Transverse colon (tissue), 4 donors: ENCODE measurements at places on chromosomes 13 and 19. TPM values are rescaled to one million over a fixed set of nuclear protein-coding genes. Genes with fewer than 3 reads are reported as not detected.
A peak's percentile ranks its signal among the peaks of the same experiment; 100 is the strongest.

GRCh38 chr19:34225659-34226015 lies 28.7 kb upstream of the GARRE1 start:
- H3K27ac ChIP-seq = no peak overlapping the region
- no peaks in the 10 kb centered on the region for H3K4me1 ChIP-seq
- no peaks in the 10 kb centered on the region for H3K36me3 ChIP-seq

DNA sequence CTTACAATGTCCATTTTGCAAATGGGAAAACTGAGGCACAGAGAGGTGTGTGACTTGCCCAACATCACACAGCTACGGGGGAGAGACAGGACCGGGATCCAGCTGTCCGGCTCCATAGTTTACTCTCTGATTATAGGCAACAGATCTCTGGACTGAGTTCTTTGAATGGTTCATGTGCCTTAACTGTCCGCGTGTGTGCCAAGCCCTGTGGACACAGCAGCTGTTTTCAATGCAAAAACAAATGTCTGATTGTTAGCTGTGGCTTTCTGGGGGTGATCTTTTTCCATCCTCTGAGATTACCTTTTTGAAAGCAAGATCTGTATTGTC lies 94.1 kb downstream of the KL start:
- peaks cover 56% of the 10 kb centered on the region for H3K4me1 ChIP-seq
- no peak overlapping the region for H3K4me3 ChIP-seq
- DNase-seq = no peak

- peaks cover 5% of the 10 kb centered on the region for H3K4me1 ChIP-seq
- no peak for DNase-seq
- no peaks in the 10 kb centered on the region for H3K36me3 ChIP-seq
- H3K27me3 ChIP-seq = no peaks in the 10 kb centered on the region
Measured at GRCh38 chr13:97120976-97121375, 101.2 kb upstream of the MBNL2 start.

DNA sequence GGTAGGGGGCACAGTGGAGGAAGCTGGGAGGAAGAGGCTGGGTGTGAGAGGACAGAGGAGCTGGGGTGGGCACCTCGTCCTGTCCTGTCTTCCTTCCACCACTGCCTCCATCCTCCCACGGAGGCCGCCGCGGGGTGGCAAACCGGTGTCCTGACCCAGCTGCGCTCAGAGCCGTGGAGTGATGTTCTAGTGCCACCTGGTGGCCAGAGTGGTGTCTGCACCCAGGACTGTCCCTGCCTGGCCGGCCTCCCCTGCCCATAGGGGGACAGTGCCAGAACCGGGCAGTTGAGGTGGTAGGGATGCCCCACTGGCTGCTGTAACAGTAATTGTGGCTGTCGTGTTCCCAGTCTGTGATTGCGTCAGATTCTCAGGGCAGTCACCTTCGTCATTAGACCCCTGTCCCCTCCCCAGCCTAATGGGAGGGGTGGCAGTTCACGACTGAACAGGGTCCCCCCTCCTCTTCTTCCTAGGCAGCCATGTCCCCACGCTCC lies 11.1 kb upstream of the ARRDC2 start:
- H3K27ac ChIP-seq = no peak overlapping the region
- H3K36me3 ChIP-seq = no peaks in the 10 kb centered on the region
- DNase-seq = peak; percentile 90

DNA sequence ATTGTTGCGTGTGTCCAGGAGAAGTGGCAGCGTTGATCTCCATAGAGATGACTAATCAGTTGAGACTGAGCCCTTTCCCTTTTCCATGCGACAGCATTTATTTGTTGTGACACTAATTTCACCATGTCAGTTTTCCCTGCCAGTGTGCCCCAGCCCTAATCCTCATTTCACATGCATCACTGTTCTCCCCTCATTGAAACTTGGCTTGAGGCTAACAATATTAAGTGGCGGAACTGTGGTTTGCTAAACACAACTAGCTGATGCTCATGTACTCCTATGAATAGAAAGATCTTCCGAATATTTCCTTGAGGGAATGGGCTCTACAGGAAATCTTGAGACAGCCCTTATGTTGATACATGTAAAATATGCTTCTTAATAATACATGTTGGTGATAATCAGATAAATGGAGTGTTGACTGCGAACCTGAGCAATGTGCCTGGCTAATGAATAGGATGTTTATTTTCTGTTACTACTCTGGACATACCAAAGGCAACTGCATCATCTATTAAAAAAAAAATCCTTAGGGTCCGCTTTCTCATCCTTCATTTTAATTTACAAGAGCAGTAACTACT lies 258.6 kb downstream of the ATP8A2 start:
- no peak for DNase-seq
- H3K36me3 ChIP-seq = no peaks in the 10 kb centered on the region
- no peak overlapping the region for H3K27ac ChIP-seq
- no peaks in the 10 kb centered on the region for H3K4me1 ChIP-seq

DNA sequence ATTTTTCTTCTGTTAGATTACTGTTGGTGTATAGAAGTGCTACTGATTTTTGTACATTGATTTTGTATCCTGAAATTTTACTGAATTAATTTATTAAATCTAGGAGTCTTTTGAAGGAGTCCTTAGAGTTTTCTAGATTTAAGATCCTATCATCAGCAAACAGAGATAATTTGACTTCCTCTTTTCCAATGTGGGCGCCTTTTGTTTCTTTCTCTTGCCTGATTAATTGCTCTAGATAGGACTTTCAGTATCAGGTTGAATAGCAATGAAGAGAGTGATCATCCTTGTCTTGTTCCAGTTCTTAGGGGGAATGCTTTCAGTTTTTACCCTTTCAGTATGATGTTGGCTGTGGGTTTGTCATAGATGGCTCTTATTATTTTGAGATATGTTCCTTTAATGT lies 5.6 kb upstream of the CD33 start:
- no peaks in the 10 kb centered on the region for H3K36me3 ChIP-seq
- no peaks in the 10 kb centered on the region for H3K4me1 ChIP-seq
- no peak for DNase-seq
- no peak overlapping the region for H3K4me3 ChIP-seq
- H3K27me3 ChIP-seq = peaks cover 7% of the 10 kb centered on the region

- no peaks in the 10 kb centered on the region for H3K4me1 ChIP-seq
- no peak overlapping the region for H3K4me3 ChIP-seq
- H3K27me3 ChIP-seq = no peaks in the 10 kb centered on the region
- no peak for DNase-seq
- no peaks in the 10 kb centered on the region for H3K36me3 ChIP-seq
- no peak overlapping the region for H3K27ac ChIP-seq
Measured at GRCh38 chr19:40200341-40201099, 9.3 kb downstream of the MAP3K10 start.

DNA sequence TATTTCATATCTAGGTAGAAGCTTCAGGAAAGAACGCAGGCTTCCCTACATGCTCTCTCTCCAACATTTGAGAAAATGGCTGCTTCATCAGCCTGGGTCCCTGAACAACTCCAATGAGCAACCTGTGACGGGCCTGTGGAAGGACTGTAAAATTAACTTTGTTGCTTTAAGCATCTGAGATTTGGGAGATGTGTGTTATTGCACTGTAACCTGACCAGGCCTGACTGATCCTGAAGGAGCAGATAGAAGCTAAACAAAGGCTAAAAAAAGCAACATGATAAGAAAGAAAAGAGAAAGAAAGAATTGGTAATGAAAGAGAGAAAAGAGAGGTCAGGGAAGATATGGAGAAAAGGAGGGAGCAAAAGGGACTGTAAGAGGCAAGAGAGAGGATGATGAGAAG lies 77.1 kb upstream of the MBNL2 start:
- DNase-seq = no peak
- no peaks in the 10 kb centered on the region for H3K27me3 ChIP-seq
- H3K4me3 ChIP-seq = no peak overlapping the region
- peaks cover 13% of the 10 kb centered on the region for H3K4me1 ChIP-seq
- no peak overlapping the region for H3K27ac ChIP-seq

DNA sequence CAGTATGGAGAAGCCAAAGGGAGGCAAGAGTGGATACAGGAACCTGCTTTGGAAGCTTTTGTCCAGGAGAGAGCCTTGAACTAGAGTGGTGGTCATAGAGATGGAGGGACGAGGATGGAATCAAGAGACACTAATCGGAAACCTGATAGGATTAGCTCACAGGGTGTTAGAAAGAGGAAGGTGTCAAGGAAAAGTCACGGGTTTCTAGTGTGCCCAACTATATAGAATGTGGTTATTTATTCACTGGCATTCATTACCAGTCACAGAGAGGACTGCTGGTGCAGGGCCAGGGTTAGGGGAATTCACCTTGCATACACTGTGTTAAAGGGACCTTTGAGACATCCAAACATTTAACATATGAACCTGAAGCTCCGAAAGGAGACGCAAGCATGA lies 43.4 kb upstream of the URAD start:
- no peak overlapping the region for H3K4me3 ChIP-seq
- H3K36me3 ChIP-seq = no peaks in the 10 kb centered on the region
- no peak for DNase-seq
- no peaks in the 10 kb centered on the region for H3K27me3 ChIP-seq
- H3K4me1 ChIP-seq = no peaks in the 10 kb centered on the region

- H3K27ac ChIP-seq = no peak overlapping the region
- H3K36me3 ChIP-seq = no peaks in the 10 kb centered on the region
- no peaks in the 10 kb centered on the region for H3K4me1 ChIP-seq
- DNase-seq = no peak
Measured at GRCh38 chr19:45297674-45298073, 25.0 kb downstream of the CKM start.

DNA sequence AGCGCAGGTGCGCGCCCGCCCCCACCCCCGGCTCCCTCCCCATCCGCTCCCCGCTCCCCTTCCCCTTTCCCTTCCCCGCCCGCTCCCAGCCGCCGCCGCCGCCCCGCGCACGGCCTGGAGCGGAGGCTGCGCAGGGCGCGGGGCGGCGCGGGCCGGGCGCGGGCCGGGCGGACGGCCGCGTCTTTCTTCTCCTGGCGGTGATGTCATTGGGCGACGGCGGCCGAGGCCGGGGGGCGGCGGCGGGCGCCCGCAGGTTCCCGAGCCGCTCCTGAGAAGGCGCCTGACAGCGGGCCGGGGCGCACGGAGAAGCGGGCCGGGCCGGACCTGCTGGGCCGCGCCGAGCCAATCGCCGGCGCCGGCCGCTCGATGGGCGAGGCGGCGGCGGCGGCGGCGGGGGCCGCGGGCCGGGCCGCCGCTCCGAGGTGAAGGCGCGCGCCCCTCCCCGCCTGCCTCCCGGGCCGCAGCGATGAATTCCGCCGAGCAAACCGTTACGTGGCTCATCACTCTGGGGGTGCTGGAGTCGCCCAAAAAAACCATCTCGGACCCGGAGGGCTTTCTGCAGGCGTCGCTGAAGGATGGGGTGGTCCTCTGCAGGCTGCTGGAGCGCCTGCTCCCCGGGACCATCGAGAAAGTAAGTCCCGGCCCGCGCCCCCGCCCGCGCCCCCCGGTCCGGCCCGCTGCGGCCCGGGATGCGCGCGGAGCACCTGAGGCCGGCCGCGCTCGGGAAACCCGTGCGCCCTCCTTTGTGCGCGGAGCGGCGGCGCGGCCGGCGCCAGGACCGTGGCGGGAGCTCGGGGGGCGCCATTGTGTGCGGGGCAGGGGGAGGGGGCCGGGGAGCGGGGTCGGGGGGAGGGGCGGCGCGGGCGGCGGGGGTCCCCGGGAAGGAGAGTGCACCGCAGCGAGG lies at the start of gene ARHGEF7:
Gene ARHGEF7, plus strand, starts transcription at position 250 of the 904 bp plus-strand sequence. Its CDS starts 217 bp downstream, at position 467.
- peak within 1 kb of the TSS; percentile 58 for H3K27ac ChIP-seq
- peaks cover 84% of the 10 kb centered on the region for H3K27me3 ChIP-seq
- no peak for DNase-seq
- H3K4me3 ChIP-seq = peak within 1 kb of the TSS; percentile 45
- peaks cover 4% of the 10 kb centered on the region for H3K4me1 ChIP-seq

GRCh38 chr13:40589285-40590109 lies 76.9 kb downstream of the FOXO1 start:
- no peaks in the 10 kb centered on the region for H3K36me3 ChIP-seq
- H3K27me3 ChIP-seq = no peaks in the 10 kb centered on the region
- peak; percentile 48 for DNase-seq
- no peak overlapping the region for H3K4me3 ChIP-seq
- peaks cover 36% of the 10 kb centered on the region for H3K4me1 ChIP-seq

DNA sequence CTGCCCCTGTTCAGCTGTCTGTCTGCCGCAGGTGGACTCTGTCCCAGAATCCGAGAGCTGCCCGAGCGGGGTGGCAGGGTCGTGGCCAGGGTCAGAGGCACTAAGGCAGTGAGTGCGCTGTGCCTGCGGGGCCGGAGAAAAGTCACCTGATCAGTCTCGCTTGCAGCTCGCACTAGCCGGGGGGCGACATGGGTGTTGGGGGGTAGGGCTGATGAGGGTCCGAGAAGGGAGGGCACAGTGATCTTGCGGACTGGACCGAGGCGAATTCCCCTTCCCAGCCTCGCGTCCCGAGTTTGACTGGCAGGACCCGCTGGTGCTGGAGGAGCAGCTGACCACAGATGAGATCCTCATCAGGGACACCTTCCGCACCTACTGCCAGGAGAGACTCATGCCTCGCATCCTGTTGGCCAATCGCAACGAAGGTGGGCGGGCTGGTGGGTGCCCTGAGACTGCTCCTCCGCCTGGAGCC lies 627 bp downstream of the GCDH start:
- peaks cover 9% of the 10 kb centered on the region for H3K4me1 ChIP-seq
- H3K27me3 ChIP-seq = no peaks in the 10 kb centered on the region
- H3K36me3 ChIP-seq = no peaks in the 10 kb centered on the region
- H3K27ac ChIP-seq = peak overlapping the region; percentile 93

GRCh38 chr13:112959701-112960542 lies 9.1 kb upstream of the MCF2L start:
- DNase-seq = no peak
- H3K4me3 ChIP-seq = no peak overlapping the region
- no peaks in the 10 kb centered on the region for H3K4me1 ChIP-seq
- no peak overlapping the region for H3K27ac ChIP-seq
- H3K36me3 ChIP-seq = no peaks in the 10 kb centered on the region
- H3K27me3 ChIP-seq = no peaks in the 10 kb centered on the region

- peaks cover 10% of the 10 kb centered on the region for H3K4me1 ChIP-seq
- H3K27ac ChIP-seq = no peak overlapping the region
- H3K36me3 ChIP-seq = no peaks in the 10 kb centered on the region
- no peak overlapping the region for H3K4me3 ChIP-seq
- DNase-seq = no peak
- no peaks in the 10 kb centered on the region for H3K27me3 ChIP-seq
Measured at GRCh38 chr13:49993666-49994065, 3.2 kb upstream of the TRIM13 start.

Gene SHISA2
- total RNA-seq = not detected

Gene SIGLEC10
- total RNA-seq = 3.7 TPM

Gene DLEU7
- not detected for total RNA-seq

Gene SMIM17
- not detected for total RNA-seq

Gene ATP8A2
- total RNA-seq = 0.55 TPM

Gene FCER2
- not detected for total RNA-seq

Gene MEDAG
- 8.7 TPM for total RNA-seq

Gene PABPC3
- 0.20 TPM for total RNA-seq

Gene SLC1A6
- total RNA-seq = not detected

Gene CADM4
- total RNA-seq = 2.5 TPM

Gene XAB2
- total RNA-seq = 29.6 TPM
